ENCODE measurements at places on chromosomes 3 and 15.

GRCh38 chr15:52067545-52067926 lies 45.0 kb downstream of the BCL2L10 start:
- no peak for DNase-seq

- DNase-seq = no peak
Observed at GRCh38 chr15:86942285-86942684, 862.6 kb downstream of the AGBL1 start.

GRCh38 chr3:161401389-161401788 lies 30.1 kb upstream of the SPTSSB start:
- DNase-seq = no peak

DNA sequence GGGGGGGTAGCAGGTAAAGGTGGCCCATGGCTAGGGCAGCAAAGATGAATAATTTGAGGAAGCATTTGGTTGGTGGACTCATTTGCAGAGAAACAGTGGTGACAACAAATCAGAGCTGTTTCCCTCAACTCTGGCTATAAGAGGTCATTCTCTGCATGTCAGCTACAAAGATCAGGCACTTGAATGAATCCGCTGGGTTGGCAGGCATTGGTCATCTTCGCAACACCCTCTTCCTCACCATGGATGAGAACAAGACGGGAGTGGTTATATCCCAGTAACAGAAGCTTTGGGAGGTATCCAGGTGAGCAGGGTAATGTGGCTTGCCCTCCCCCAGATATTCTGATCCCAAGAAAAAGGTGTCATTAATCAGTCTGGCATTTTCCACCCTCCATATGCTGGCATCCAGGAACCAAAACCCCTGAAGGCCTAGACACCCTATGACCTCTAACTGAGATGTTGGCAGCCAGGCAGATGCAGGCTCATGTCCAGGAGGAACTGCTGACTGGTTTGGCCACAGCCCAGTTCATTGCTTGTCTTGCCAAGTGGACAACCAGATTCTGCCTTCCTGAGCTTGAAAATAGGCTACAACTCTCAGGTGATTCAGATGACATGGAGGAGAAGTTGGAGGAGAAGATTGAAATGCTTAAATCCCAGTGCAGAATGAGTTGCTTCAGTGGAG lies 108.9 kb upstream of the TRIM42 start:
- no peak for DNase-seq

- no peak for DNase-seq
Observed at GRCh38 chr3:130654921-130655320, 91.7 kb downstream of the PIK3R4 start.

DNA sequence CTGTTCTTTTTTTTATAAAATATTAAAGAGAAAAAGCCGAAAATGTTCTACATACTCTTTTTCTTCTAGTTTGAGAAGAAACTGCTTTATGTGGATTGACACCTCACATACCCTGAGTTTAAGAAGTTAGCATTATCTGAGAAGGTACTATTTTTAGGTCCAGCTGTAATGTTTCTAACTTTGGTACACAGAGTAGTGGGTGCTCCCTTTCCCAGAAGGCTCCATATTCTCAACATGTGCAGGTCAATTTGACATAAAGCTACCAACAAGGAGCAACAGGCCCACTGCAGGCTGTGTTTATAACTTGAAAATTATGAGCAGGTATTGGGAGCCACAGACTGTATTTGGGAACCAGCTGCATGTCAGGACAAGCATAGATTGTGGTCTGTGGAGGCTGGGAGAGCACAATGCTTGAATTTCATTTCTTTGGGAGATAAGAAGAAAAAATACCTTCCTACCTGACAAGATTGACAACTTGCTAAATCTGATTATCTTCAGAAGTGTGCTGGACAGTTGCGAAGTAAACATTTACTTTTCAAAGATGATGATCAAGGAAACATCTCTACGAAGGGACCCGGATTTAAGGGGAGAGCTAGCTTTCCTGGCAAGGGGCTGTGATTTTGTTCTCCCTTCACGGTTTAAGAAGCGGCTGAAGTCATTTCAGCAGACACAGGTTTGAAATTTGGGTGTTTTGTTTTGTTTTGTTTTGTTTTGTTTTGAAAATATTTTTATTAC lies 57.2 kb downstream of the PPP2R3A start:
- DNase-seq = no peak

GRCh38 chr3:71546821-71547220 lies 36.7 kb downstream of the FOXP1 start:
- no peak for DNase-seq

DNA sequence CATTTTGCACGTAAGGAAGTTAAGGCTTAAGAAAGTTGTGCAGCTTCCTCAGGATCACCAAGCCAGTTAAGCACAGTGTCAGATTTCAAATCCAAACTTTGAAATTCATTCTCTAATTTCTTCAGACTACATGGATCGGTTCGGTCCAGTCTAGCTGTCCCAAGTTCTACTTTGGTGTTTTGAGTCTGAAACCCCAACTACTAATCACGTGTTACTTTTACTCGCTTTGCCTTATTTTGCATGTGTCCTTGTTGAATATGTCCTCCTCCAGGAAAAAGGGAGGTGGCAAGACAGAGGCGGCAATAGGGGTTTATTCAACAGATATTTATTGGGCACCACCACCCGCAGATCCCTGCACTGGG lies 522 bp upstream of the GXYLT2 start:
- no peak for DNase-seq

DNA sequence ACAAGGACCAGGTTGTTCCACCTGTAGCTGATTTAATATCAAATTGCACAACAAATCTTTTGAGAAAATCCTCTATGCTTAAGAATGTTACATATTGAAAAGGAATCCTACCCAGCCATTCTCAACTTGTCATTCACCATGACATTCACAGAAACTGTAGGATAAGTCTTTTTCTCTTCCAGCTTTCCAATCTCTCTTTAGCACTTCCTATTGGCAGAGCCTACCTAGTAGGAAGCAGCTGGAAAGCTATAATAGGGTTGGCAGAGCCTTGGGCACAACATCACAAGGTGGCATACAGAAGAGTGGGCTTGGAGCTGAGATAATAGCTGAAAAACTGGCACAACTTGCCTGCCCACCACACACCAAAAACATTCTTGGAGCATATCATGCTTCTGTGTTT lies 67.3 kb upstream of the NUDT16 start:
- no peak for DNase-seq

- DNase-seq = no peak
Observed at GRCh38 chr3:14806641-14807263, 12.0 kb upstream of the FGD5 start.

DNA sequence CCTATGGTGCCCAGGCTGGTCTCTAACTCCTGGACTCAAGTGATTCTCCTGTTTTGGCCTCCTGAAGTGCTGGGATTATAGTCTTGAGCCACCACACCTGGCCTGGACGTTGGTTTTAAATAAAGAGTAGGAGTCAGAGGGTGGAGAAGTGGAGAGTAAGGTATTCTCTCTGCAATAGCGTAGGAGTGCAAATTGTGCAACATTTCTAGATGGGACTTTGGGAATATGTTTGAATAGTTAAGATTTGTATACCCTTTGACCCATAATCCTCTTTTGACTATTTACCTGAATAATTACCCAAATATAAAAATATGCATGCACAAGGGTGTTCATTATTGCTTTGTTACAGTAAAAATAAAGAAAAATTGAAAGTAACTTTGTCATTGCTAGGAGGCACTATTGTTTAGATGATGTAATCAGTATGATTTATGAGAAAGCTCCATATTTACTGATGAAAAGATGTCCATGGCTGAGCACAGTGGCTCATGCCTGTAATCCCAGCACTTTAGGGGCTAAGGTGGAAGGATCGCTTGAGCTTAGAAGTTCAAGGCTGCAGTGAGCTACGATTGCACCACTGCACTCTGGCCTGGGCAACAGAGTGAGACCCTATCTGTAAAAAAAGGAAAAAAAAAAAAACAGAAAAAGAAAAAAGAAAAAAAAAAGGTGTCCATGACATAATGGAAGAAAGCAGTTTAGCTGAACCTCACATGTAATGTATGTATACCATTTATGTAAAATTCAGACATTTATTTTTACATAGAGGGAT lies 15.1 kb upstream of the XYLB start:
- no peak for DNase-seq

DNA sequence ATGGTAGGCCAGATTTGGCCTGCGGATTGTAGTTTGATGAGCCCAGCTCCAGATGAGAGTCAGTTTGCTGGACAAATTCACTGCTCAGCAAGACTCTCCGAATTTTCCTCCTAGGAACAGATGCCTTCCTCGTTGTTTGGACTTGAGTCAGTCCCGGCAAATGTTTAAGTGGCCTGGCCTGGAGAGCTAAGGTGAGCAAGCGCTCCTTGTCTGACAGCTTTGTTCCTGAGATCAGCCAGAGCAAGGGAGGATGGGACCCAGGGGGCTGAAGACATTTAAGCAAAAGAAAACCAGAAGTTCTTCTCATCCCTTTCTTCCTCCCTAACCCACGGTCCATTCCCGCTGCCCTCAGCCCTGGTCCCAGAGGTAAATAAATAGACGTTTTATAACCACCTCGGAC lies 40.3 kb downstream of the POLR2M start:
- DNase-seq = no peak

GRCh38 chr15:62895905-62896316 lies 146.6 kb upstream of the TPM1 start:
- DNase-seq = no peak

DNA sequence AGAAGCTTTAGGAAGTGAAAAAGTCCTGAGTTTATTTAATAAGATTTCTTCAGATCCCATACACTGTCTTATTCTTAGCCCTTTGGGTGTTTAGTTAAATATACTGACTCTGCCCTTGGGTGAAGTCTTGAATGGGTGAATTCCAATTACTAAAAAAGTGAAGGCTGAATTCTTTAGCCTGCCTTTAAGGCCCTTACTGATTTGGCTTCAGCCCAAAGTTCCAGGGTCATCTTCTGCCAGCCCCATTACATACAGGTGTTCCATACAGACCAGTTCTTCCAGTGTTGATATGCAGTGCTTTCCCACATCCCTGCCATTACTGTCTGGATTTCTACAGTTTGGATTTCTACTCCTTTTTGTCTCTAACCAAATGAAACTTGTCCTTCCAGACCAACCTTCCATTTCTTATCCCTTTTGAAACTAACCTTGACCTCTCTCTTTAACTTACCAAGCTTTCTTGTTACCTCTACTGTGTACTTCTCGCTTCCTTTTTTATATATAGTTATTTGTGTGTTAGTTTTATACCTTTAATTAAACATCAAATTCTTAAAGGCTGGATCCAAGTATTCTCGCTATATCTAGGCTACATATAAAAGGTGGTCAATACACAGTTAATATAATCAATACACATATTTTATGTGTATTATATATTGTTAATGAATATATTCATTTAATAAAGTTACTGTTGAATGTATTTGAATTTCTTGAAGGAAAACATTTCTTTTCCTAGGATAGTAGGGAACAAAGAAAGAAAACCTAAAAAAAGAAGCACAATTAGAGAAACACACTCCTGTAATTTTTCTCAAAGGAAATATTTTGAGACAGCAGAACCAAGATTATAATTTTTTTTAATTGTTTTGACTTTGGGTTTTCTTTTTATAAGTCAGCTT lies 15.0 kb downstream of the MBNL1 start:
- DNase-seq = no peak

GRCh38 chr15:57327985-57328471 lies 48.3 kb upstream of the CGNL1 start:
- DNase-seq = no peak
